ENCODE measurements at places on chromosomes 11 and 22.
A peak's percentile ranks its signal among the peaks of the same experiment; 100 is the strongest.

DNA sequence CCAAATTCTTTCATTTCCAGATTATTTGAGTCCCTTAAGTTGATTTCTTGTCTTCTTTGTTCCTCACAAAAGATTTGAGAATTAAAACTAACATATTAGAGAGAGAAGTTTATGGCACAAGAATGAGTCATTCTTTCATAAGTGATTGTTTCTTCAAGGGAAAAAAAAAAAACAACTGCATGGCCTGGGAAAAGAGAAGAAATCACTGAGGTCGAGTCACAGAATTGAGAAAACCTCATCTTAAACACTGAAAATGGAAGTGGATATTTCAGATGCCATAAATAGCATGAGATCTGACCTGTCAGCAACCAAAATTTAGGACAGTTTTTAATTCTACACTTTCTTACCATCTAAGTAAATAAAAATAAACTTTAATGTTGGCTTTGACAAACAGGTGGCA lies 87.2 kb downstream of the CWF19L2 start:
- DNase-seq: no peak

- DNase-seq: no peak
Observed at GRCh38 chr22:50307890-50308596, 597 bp upstream of the PLXNB2 start.

GRCh38 chr11:121282386-121282785 lies 10.2 kb upstream of the SC5D start:
- no peak for DNase-seq

GRCh38 chr11:85028329-85029101 lies 598.6 kb downstream of the DLG2 start:
- no peak for DNase-seq

DNA sequence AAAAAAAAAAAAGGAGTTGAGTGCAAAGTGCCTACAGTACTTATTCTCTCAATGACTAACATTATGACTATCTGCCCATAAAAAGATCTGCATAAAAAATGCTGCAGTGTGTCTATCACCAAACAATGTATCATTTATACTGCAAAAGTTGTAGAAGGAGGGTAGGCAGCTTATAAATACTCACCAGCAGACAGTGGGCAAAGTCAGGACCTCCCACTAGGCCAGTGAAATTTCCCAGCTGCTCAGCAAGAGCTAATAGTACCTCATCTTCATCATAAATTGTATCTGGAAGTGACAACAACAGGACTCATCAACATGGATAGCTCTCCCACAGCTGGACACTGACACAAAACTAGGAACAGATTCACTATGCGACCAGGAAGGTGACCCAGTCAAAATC lies 1.6 kb downstream of the PPP2R1B start:
- no peak for DNase-seq

- no peak for DNase-seq
Observed at GRCh38 chr11:116114198-116114651, 610.0 kb upstream of the CADM1 start.

DNA sequence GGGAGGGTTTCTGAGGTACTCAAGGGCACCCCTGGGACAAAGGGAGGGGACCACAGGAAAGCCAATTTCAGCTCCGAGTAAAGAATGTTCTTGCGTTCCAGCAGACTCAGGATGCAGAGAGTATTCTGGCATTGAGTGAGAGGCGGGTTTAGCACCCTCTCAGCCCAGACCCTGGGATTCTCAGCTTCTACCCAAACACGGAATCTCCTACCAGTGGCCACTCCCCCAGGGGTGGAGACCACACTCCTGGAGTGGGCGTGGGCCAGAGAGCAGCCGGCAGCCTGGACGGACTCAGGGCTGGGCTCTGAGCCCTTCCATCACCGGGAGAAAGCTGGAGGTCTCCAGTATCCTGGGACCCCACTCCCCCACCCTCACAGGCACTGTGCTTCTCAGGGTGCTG lies 26.1 kb upstream of the TTLL12 start:
- no peak for DNase-seq

- no peak for DNase-seq
Observed at GRCh38 chr11:113681282-113681681, 24.8 kb downstream of the TMPRSS5 start.

DNA sequence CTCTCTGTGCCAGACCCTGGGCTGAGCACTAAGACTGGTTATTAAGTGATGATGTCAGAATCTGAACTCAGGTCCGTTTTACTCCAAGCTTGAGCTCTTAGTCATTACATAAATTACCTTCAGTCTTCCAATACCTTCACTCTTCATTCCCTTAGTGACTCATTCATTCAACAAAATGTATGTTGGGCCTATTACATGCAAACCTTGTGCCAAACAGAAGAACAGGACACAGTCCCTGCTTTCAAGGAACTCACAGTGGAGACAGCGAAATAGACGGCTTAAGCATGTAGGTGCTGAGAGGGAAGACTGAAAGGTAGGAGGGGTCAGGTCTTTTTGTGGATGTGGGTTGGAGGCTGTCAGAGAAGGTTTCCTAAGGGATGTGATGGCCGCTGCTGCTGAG lies 3.3 kb downstream of the KCTD14 start:
- DNase-seq: no peak

GRCh38 chr22:20994902-20995241 lies 7.0 kb downstream of the THAP7 start:
- no peak for DNase-seq

DNA sequence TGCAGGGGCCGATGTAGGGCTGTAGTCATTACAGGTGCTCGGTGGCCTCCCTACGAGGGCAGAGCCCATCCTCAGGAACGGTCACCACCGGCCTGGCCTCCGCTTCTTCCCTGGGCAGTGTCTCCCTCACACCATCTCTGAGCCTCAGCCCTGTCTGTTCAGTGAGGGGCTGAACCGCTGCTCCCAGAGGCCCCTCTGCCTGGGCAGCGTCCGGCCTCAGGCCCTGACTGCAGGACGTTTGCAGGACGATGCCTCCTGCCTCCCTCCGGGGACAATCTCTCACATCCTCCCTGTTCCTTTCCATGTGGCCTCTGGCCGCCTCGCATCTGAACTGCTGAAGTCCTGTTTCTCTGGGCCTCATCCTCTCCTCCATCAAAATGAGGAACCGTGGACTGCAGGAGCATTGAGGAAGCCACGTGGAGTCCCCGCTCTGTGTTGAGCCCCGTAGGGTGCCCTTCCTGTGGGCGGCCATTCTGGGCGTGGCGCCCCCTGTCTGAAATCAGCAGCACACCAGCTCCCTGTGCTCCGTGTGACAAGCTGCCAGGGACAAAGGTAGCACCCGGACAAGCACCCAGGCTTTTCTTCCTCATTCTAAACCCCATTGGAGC lies 933.5 kb downstream of the BRD1 start:
- no peak for DNase-seq

DNA sequence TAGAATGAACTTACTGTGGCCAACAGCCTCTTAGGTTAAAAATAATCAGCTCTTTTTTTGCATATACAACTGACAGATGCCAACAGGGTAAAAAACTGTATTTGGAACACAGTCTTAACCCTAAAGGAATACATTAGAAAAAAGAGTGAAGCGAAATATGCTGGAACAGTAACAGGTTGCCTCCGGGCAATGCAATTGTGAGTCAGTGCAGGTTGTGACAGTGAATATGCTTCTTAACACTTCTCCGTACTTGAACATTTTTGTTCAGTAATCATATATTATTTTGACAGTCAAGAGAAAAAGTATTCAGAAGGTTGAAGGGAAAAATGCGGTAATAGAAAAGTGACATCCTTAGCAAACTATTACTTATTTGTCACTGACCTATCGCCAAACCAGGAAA lies 98.5 kb downstream of the DBX1 start:
- no peak for DNase-seq

GRCh38 chr22:36194971-36195370 lies 6.6 kb downstream of the APOL4 start:
- DNase-seq: peak; percentile 47

DNA sequence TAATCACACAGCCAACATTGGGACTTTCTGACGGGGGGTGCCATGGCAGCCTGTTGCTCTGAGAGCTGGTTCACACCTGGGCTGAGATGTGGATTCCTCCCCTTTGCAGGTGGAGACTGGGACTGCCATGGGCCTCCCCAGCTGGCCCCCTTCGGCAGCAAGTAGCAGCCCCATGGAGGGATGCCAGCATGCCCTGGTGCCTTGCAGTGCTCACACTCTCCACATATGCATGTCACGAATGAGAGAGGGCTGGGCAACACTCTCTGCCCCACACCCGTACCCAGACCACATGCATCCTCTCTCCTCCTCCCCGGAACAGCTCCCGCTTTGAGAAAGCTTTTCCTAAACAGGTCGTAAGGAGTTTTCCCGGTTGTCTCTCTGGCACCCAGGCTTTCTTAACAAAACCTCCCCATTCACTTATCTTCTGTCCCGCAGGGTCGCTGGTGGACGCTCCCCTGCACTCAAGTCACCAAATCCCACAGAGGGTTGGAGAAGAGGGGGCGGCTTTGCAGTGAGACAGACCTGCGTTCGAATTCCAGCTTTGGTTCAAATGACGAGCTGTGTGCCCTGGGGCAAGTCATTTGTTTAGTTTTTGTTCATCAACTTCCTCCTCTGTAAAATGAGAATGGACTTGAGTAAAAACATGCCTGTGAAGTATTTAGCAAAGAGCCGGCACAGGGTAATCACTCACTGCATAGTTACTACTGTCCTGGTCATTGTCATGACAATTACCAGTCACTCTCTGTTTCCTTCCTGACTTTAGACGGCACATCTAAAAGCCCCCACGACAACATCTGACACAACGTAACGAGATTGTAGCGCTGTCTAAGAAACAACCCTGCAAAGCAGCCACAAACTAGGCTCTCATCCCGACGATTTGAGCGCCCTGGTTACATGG lies 231.3 kb upstream of the B3GAT1 start:
- no peak for DNase-seq

- no peak for DNase-seq
Observed at GRCh38 chr11:122632181-122632824, 23.2 kb upstream of the UBASH3B start.

GRCh38 chr11:69925366-69926196 lies 106.4 kb upstream of the FGF3 start:
- no peak for DNase-seq

DNA sequence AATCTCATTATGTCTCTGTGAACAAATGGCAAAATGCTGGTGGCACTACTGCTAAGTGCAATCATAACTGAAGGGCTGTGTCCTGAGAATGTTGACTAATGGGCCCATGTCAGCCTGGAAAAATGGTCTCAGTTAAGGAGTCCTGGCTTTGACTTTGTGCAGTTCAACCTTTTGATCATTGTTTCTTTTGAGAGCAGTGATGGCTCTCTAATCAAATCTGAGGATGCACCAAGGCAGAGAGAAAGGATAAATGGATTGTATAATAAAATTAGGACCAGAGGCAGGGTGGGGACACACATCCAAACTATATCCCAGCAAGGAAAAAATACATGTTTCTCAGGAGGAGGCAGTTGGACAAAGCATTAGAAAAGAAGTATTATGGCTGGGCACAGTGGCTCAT lies 59.6 kb upstream of the SYN3 start:
- DNase-seq: no peak

DNA sequence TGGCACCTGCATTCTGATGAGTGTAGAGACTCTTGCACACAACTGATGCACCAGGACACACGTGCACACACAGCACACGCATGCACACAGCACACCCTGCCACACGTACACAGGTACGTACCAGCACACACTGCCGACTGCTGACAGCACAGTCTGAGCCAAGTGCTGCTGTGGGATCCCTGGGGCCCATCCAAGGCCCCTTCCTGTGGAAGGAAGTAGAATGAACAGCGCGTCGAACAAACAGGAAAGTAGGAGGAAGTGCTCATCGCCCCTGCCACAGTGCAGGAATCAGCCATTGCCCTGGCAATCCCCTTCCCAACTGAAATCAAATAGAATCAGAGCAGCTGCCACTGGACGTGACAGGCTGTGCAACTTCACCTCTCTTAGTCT lies 57.9 kb downstream of the CD82 start:
- DNase-seq: no peak

- DNase-seq: no peak
Observed at GRCh38 chr11:57479911-57480310, 19.6 kb downstream of the RTN4RL2 start.

- no peak for DNase-seq
Observed at GRCh38 chr11:72735495-72736027, 16.6 kb downstream of the ARAP1 start.

Measured in neural crest cell (in vitro differentiated cells).